Umbilical cord (tissue), 2 donors: ENCODE measurements at places on chromosomes 11 and 22.

DNA sequence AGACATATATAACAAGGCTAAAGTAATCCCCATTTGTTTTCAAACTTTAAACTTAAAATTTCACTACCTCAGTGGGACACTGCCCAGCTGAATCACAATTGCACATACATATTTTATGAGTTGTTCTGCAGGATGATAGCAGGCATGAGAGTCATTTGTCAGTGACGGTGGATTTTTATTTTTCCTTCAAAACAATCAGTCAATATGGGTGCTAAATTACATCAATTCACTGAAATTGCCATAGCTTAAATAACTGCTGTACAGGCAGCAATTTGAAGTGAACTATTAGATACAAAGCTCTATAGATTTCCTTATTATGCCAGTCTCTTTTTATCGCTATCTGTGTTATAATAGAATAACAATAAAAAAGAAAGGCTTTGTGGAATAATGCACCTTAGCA, 784.6 kb upstream of the ANO3 start:
- no peak for DNase-seq

DNA sequence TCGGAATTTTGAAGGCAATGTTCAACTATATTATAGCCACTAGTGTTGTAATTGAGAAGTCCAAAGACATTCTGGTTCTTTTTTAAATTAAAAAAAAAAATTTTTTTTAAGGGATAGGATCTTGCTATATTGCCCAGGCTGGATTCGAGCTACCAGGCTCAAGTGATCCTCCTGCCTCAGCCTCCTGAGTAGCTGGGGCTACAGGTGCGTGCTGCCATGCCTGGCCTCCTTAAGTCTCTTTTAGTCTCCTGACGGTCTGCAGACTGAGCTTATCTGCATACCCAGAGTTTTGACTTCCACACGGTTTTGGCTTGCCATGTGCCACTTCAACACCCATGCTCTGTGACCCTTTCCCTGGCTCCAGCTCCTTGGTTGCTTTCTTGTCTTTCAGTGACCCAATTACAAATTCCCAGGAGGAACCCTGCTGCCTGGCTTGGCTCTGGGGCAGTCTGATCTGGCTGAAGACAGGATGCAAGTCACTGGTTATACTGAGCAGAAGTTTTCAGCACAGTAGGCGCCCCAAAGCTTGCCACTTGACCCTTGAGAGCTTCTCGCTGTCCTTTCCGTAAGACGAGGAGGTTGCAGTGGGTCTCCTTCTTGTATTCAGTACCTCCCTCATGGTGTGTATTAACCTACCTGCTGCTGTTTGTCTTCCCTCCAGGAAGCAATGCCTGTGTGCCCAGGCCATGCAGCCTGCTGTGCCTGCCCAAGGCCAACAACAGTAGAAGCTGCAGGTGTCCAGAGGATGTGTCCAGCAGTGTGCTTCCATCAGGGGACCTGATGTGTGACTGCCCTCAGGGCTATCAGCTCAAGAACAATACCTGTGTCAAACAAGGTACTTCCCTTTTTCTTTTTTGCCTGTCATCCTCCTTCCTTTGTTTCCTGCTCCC, 113.8 kb upstream of the SORL1-AS1 start:
- no peak for DNase-seq

DNA sequence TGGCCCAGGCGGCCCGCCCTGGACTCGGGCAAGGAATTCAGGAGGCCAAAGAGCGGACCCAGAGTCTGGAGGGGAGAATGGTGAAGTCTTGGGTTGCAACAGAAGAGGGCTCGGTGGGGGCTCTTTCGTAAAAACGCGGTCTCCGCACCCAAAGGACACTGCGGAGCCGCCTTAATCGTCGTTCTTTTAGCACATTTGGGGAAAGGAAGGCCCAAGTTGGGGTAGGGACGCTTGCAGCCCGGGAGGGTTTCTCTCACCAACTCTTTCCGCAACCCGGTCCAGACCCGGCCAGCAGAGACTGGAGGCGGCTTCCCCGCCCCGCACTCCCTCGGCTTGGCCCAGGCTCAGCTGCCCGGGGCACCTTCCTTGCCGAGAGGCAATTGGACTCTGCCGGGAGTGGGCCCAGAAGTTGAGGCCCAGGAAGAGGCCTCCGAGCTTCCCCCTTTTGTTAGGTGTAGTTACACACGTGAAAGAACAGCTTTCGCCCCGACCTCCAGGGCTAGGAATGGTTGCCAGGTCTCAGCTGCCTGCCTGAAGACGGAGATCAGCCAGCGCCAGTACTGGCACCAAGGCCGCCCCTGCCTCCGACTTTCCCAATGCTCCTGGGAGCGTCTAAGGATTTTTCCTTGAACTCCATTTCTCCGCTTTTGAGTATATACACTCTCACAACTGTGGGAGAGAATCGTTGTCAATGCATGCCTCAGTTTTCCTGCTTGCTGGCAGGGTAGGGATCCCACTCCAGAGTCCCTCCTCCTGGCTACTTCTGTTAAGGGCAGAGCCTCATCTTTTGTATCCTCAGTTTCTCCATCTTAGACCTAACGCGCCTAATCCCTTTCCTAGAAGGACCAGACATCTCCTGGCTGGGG, 3.7 kb downstream of the ALX4 start:
- DNase-seq: no peak

GRCh38 chr11:6611092-6611962, 689 bp downstream of the TAF10 start:
- peak; percentile 29 for DNase-seq

DNA sequence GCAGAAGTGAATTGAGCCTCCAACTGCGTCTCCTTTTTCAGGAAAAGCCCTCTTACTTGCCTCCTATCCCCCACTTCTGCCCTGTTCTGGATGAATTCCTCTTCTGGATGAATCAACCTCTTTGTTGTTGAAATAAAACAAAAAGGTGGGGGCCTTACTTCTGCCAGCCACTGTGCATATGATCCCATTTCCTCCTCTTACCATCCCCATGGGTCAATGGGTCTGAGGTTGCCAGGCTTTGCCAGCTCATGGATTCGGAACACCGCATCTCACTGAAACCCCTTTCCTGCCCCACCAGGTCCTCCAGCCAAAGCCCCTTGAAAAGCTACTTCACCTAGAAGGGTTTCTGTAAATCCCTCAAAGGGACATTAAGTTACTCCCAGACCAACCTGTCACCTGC, 3.7 kb upstream of the CHST1 start:
- DNase-seq: no peak

- DNase-seq: peak; percentile 78
Measured at GRCh38 chr11:33475993-33476392, 218.8 kb downstream of the HIPK3 start.

DNA sequence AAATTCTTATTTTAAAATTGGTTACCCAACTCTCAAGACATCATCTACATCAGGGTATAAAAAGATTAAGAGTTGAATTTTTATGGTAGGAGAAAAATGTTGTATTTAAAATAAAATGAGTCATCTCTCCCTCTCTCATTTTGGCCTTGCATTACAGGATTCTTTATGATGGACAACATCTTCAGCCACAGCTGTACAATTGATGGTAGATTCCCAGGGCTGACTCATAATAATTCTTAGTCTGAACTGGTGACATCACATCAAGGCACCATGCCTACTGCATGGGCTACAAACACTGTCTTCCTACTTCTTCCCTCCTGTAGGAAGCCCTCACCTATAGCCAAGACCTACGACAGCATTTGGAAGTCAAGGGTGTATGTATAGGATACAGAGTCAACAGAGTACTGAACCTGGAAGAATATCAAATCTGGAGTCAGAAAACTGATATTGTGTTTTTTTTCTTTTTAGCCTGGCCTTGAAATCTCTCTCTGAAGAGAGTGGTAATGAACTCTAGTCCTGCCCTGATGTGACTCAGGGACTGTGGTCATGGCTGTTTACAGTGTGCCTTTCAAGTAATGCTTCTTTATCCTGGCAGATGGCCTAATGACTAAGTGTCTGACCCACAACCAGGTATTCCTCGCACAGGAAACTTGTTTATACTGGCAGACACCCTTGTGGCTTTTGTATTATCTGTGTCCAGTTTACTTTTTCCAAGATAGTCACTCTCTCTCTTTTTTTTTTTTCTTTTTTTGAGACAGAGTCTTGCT, 32.5 kb downstream of the MRGPRX2 start:
- peak; percentile 2 for DNase-seq

DNA sequence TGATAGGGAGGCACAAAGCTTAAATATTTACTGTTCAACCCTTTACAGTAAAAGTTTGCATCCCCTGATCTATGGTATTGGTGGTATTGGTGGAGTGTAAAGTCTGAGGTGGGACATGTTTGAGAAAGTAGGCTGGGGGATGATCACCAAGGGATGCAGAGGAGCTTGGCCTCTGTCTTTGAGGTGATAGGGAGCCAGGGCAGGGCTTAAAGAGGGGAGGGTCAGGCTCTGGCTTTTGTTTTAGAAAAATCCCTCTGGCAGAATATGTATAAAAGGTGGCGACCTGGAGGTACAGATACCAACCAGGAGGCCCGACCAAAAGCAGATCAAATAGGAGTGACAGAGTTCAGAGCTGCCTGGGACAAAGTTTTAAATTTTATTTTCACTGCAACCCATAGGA, 59.0 kb downstream of the SWAP70 start:
- DNase-seq: no peak

GRCh38 chr22:35863432-35863831, 145.8 kb downstream of the APOL5 start:
- DNase-seq: no peak

GRCh38 chr11:66050581-66051231, 1.5 kb upstream of the SF3B2 start:
- no peak for DNase-seq

DNA sequence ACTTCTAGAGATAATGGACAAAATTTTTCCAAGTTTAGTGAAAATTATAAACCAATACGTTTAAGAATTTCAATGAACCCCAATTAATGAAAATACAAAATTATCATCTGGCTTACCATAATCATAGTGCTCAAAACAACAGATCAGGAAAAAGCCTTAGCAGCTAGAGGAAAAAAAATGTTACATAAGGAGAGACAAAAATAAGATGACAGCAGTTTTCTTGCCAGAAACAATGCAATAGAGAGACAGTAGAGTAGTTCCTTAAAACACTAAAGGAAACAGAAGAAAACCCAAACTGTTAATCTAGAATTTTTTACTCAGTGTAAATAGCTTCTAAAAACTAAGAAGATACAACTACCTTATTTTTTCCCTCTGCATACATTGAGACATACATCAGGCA, 341.7 kb upstream of the CHORDC1 start:
- DNase-seq: no peak

- DNase-seq: no peak
Measured at GRCh38 chr11:59857439-59858434, 8.6 kb downstream of the TCN1 start.

DNA sequence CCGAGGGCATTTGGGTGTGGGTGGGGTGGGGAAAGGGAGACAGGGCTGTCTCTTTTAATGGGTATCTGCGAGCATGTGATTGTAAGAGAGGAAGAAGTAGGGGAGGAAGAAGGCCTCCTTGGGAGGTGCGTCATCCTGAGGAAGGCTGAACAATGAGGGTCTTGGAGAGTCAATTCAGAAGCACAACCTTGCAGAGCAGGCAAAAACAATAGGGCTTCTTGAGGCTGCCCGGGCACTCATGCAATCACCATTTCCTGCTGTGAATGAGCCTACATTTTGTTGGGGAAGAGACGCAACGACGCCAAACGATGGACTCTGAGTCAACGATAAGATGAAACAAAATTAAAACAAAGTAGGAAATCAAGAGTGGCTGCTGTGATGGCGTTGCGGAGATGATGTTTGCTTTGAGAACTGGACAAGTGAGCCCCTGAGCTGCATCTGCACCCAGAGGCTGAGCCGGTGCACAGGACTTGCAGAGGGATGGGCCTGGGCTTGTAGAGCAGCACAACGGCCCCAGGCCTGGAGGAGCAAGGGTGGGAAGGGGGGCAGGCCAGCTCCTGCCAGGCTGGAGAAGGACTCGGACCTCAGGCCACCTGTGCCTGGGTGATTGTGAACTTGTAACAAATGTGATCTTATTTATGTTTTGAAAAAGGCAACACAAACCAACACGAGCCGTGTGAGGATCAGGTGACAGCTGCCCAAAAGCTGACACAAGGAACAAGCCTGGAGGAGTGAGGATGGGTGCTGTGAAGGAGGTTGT, 92.3 kb upstream of the B3GAT1 start:
- no peak for DNase-seq

- peak; percentile 50 for DNase-seq
Measured at GRCh38 chr11:100830978-100831732, 144.1 kb downstream of the ARHGAP42 start.

DNA sequence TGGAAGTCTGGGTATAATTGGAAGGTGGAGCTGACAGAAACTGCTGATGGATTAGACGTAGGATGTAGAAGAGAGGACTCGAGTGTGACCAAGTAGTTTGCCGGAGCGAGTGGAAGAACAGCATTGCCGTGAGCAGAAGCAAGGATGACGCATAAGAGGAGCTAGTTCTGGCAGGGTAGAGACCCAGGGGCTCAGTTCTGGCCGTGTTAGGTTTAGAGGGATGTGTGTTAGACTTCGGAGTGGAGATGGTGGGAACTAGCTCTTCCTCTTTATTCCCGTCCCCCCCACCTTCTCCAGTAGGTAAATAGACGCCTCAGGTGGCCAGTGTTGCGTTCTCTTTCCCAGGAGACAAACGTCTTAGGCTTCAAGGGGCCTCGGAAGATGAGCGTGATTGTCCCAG, 19.1 kb downstream of the TUB start:
- no peak for DNase-seq

DNA sequence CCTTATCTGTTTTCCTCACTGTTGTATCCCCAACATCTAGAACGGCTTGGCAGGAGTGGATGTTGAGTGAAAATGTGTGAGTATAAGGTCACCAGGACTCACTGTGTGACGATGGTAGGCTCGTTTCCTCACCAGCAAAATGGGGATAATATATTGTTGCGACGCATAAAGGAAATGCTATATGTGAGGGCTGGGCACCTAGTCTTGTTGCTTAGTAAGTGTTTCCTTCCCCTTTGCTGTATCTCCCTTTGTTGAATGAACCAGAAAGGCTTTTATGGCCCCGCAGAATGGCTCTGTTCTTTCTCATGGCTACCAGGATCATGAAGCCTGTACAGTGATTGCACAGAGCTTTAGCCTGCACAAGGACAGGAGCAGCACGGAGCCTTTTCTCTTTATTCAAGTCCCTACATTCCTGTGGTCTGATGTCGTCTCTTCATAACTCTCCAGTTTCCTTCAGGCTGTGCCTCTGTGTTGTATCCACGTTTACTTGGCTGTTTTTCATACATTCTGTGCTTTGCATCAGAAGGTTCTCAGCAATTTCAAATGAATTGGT, 5.4 kb downstream of the TNRC6B start:
- DNase-seq: peak; percentile 97

DNA sequence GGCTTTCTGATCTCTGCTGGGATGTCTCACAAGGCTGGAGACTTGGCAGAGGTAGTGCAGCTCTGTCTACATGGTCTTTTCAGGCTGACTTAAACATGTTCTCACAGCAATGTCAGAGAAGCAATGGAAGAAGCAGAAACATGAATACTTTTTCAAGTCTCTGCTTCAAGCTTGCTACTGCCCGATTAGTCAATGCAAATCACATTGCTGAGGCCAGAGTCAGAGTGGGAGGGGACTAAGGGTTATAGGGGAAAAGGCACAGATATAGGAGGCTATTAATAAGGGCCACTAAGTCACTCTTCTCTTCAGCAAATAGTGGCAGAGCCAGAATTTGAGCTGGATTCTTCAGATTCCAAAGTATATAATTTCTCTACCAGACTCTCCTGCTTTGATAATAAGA, 390.5 kb downstream of the TMEM135 start:
- DNase-seq: no peak

- no peak for DNase-seq
Measured at GRCh38 chr11:11044137-11044855, 186.4 kb upstream of the ZBED5 start.

GRCh38 chr22:19111140-19111539, 11.1 kb downstream of the DGCR2 start:
- no peak for DNase-seq

- peak; percentile 80 for DNase-seq
Measured at GRCh38 chr11:130894322-130895025, 21.8 kb downstream of the SNX19 start.

- no peak for DNase-seq
Measured at GRCh38 chr22:21766691-21767462, 31.3 kb upstream of the YPEL1 start.
